ENCODE measurements at places on chromosomes 7 and 10.

GRCh38 chr7:120218712-120219111 is 54.3 kb upstream of the KCND2 start:
- DNase-seq, result no peak

DNA sequence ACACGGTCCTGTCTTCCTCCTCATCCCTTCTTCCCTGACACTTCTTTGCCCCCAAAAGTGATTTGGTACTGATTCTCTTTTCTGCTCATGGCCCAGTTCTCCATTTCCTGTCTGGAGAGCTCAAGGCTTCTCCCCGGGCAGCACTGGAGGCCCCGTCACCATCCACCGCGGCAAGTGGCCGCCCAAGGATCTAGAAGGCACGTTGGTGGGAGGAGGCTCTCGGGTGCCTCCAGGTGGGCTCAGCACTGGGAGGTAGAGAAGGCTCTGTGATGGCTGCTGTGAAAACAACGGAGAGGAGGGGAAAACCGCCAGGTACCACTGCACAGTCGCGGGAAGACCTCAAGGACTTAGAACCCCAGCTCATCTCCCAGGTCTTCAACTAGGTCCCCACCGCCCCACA is 134.4 kb downstream of the NEURL1 start:
- no peak for DNase-seq

DNA sequence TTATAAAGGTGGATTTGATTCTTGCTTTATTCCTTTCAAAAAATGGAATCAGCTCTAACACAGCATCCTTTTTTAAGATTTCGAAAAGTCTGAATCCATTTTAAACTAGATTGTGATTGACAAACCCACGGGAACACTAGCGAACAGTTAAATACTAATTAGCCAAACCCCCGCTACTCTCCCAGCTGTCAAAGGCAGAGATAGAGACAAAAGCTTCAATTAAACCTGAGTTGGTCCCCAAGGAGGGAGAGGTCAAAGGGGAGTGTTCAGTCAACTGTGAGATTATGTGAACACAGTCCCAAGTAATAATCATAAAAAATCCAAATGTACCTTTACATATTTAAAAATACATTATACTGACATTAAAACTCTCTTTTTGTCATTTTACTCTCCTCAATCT is 65.7 kb upstream of the TBX20 start:
- no peak for DNase-seq

DNA sequence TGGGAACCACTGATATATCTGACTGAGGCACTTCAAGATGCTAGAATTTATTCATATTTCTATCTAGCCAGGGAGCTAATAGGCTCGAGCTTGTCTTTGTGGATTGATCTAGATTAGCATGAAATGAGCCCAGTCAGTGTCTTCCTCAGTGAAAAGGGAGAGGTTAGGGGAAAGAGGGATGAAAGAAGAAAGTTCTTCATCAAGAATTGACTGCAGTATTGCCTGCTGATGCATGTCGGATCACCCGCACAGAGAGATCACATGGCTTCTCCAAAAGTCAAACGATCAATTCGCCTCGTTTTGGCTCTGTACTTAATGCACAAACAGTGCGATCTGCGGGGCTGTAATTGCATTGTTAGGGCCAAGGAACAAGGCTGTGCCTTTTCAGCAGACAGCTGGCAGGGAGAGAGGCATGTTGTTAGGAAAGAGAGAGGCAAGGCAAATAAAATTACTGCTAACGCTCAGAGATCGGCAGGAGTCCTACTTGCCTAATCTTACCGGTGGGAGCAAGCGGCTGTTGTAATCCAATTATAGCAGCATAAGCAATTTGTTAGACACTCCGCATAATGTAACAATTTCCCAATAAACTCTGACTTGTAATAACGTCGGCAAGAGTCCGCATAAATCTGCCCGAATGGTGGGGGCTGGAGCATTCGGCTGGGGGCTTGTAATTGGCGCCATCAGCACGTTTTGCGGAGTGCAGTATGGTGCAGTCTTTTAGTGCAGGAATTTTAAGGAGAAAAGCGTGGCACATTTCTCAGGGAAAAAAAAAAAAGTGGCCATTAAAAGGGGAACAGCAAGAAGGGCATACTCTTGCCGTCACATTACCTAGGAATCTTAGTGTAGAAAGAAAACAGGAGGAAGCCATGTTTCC is 102.1 kb downstream of the POLL start:
- no peak for DNase-seq

- no peak for DNase-seq
These were observed 76.0 kb downstream of the ATE1 start for GRCh38 chr10:121851786-121852185.

GRCh38 chr7:50346545-50347497 is 42.3 kb downstream of the IKZF1 start:
- DNase-seq, result no peak

- DNase-seq, result no peak
These were observed 48.6 kb downstream of the FAM20C start for GRCh38 chr7:240887-241421.

- DNase-seq, result no peak
These were observed 1.4 kb upstream of the TMEM139 start for GRCh38 chr7:143283381-143283780.

DNA sequence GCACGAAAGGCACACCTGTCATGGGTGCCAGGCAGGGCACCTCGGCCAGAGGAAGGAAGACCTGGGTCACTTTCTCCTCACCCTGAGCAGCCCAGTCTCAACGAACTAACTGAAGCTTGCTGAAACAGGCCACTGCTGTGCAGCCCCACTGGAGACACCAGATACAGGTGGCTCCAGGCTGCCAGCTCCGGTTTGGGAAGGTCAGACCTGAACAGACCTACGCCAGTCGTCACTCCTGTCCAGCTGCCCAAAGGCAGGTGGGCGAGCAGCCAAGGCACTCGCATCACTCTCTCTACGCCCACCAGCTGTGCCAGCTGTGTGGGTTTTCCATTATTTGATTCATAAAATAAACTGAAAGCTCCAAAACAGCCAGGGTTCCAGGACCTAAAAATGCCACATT is 256.1 kb downstream of the ZMYND11 start:
- DNase-seq, result no peak

DNA sequence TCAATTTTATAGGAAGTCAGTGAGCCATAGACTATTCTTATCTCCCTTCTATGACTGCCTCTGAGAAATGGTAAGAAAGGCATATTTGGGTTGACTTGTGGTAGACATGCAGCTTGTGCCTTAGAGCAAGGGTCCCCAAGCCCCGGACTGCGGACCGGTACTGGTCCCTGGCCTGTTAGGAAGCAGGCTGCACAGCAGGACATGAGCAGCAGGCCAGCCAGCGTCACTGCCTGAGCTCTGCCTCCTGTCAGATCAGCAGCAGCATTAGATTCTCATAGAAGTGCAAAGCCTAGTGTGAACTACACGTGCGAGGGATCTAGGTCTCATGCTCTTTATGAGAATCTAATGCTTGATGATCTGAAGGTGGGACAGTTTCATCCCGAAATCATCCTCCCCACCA is 180.6 kb downstream of the SND1 start:
- no peak for DNase-seq

GRCh38 chr7:128940494-128941322 is 3.0 kb downstream of the IRF5 start:
- no peak for DNase-seq

GRCh38 chr7:2520131-2520760 is 672 bp downstream of the LFNG start:
- no peak for DNase-seq

GRCh38 chr10:116029826-116030225 is 243.2 kb downstream of the GFRA1 start:
- no peak for DNase-seq

DNA sequence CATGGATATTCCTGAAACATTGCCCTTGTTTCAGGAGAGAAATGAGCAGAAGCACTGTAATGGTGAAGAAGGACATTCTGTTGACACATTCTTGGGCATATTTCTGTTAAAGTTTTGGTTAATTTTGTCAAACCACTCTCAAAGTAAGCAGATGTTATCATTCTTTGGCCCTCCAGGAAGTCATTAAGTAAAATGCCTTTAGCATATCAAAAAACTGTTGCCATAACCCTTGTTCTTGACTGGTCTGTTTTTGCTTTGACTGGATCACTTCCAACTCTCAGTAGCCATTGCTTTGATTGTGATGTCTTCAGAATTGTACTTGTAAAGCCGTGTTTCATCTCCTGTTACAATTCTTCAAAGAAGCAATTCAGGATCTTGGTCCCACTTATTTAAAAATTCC is 404.3 kb upstream of the LRRTM3 start:
- no peak for DNase-seq

DNA sequence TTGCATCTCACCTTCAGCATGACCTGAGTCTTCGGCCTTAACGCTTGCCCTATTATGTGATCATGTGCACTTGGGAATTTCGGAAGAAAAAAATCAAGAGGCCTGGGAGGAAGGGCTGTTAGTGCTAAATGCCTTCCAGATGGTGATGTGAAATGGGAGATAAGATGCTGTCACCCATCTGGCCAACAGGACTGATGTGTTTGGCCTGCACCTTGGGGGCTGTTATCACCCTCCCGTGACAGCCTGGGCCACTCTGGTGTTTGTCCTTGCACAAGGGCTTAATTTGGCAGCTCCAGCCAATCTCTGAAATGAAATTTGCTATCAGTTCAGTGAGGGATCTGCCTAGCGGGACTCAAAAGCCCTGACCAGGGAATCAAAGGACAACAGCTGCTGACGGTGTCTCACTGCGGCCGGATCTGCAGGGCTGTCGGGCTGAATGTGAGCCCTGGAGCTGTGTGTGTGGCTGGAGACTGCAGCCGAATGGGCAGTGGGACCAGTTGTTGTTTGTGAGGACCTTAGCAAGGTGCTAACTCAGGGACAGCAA is 131.4 kb upstream of the BTBD16 start:
- DNase-seq, result no peak

GRCh38 chr7:6576024-6576866 is 1.0 kb upstream of the ZDHHC4 start:
- no peak for DNase-seq

DNA sequence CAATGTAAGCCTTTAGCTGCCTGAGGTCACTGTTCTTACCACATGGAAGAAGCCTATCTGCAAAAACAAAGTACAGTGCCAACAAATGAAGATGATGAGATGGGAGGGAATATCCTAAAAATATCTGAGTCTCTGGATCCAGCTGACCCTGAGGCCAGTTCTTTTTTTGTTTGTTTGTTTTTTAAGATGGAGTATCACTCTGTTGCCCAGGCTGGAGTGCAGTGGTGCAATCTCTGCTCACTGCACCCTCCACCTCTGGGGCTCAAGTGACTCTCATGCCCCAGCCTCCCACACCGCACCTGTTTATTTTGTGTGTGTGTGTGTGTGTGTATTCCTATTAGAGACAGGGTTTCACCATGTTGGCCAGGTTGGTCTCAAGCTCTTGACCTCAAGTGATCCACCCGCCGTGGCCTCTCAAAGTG is 44.9 kb downstream of the HYCC1 start:
- no peak for DNase-seq
